ENCODE measurements at places on chromosomes 2 and 18.
A peak's percentile ranks its signal among the peaks of the same experiment; 100 is the strongest.

GRCh38 chr2:64036034-64036705 lies 16.9 kb upstream of the VPS54 start:
- DNase-seq: peak; percentile 75

GRCh38 chr18:54776282-54776977 lies 51.8 kb upstream of the RAB27B start:
- DNase-seq: peak; percentile 99

GRCh38 chr2:204635478-204635877 lies 90.2 kb downstream of the PARD3B start:
- DNase-seq: no peak

DNA sequence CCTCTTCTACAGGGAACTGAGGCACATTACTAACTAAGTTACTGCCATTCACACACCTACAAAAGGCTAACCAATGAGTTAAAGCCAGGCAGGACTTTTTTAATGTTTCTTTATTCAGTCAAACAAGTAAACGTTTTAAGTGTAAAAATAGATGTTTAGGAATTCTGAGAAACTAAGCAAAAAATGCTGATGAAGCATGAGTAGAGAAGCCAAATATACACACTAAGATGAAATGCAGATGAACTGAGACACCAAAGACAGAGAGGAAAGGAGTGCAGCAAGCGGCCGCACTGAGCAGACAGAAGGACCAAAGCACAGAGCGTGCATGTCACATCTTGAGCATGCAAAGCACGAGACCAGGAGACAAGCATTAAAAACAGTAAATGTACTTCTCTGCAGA lies 17.9 kb downstream of the L3MBTL4 start:
- no peak for DNase-seq

- DNase-seq: no peak
Observed at GRCh38 chr2:222776792-222777191, 84.0 kb upstream of the ACSL3 start.

DNA sequence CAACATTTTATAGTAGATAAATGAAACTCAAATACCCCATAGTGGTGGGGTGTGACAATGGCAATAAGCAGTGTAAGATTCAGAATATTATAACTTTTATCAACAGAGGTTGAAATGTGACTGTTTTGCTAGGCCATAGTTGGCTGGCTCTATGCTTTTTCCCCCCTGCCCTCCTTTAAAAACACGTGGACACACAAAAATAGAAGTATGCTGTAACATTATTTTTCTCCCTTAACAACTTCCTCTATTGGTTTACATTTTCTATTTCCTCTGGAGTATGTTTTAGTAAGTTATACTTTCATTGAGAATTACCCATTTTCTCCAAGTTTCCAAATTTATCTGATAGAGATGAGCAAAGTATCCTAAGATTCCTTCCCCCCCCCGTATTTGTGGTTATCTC lies 31.1 kb downstream of the NDUFAF7 start:
- no peak for DNase-seq

GRCh38 chr18:33749834-33750233 lies 171.8 kb downstream of the ASXL3 start:
- DNase-seq: no peak

DNA sequence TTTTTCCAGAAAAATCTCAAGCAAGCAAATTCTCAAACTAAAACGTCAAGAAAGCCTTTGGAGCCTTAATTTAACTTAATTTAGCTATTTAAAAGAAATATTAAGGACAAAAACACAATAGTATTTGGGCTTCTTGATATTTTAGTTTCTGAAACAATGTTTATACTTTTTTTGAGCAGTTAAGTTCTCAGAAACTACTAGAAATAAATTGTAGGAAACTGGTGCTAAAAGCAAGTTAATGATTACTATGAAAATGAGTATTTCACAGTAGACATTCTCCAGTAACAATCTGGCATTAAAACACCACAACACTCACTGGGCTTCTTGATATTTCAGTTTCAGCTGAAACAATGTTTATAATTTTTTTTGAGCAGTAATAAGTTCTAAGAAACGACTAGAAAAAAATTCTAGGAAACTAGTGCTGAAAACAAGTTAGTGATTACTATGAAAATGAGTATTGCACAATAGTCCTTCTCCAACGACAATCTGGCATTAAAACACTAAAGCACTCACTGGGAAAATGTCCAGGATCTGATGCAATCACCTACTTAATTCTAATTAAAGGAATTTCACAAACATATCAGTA lies 45.1 kb downstream of the TRAK2 start:
- DNase-seq: peak; percentile 80

DNA sequence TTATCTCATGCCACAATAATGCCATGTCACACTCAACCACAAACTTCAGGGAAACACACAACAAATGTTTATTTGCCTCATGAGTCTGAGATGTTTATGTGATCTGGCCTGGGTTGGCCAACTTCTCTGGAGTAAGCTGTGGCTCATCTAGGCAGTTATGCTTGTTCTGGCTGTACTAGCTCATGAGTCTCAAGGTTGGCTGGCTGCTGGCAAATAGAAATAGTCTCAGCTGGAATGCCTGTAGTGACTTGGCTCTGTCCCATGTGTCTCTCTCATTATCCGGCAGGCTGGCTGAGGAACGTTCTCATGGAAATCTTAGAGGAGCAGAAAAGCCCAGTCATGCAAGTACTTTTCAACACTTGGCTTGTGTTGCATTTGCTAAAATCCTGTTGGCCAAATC lies 234.9 kb upstream of the CDH2 start:
- DNase-seq: peak; percentile 78
